ENCODE measurements at places on chromosomes 11 and 22. TPM values are rescaled to one million over a fixed set of nuclear protein-coding genes. Genes with fewer than 3 reads are reported as not detected.

The OR10A2 gene
- not detected for total RNA-seq

- DNase-seq: no peak
These were observed 43.8 kb upstream of the LARGE1 start for GRCh38 chr22:33964121-33964520.

DNA sequence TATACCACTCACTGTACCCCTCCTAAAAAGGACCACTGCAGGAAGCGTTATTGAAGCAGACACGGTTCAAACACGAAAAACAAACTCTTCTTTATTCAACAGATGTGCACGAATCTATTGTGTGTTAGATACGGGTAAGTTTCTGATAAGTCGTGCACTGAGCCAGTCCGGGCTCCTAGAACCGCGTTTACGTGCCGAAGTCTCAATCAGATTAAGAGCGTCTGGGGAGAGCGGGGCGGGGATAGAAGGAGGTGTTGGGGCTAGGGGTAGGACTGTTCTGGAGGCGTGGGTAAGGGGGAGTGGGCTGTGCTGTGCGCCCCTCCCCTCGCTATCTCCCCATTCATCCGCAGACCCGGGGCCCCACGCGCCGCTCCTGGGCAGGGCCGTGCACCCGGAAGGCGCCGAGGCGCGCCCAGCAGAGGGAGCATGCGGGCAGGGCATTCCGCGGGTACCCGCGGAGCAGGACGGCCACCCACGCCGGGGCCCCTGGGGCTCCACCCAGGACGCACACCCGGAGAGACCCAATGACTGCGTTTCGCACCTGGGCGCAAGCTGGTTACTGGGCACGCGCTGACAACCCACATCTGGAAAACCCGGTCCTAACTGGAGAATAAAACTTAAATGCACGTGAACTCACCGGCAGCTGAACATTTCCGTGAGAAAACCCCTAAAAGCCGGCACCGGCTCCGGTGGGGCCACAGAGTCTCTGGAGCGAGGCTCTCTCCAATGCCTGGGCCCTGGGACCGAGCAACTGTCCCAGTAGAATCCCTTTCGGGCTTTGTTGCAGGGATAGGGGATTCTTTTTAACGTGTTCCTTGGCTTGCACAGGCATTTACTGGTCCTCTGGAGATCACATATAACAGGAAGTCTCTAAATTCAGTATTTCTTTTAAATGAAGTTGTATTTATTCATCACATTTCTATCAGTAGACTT is 40.6 kb downstream of the WEE1 start:
- DNase-seq: peak; percentile 79

GRCh38 chr11:102479733-102480132 is 27.2 kb upstream of the TMEM123 start:
- no peak for DNase-seq

DNA sequence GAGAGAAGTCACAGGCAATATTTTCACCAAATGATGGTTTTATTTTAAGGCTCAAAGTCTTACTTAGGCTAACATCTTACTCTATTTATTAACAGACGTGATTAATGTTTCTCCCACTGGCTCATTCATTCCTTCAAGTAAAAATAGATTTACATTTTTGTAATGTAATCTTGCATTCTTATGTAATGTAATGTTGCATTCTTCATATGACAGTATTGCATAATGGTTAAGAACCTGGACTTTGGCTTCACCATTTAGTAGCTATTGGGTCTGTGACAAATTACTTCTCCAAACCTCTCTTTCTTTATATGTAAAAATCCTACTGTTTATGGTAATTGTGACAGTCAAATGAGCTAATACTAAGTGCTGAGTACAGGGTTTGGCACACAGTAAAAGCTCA is 3.3 kb upstream of the DIXDC1 start:
- peak; percentile 40 for DNase-seq

DNA sequence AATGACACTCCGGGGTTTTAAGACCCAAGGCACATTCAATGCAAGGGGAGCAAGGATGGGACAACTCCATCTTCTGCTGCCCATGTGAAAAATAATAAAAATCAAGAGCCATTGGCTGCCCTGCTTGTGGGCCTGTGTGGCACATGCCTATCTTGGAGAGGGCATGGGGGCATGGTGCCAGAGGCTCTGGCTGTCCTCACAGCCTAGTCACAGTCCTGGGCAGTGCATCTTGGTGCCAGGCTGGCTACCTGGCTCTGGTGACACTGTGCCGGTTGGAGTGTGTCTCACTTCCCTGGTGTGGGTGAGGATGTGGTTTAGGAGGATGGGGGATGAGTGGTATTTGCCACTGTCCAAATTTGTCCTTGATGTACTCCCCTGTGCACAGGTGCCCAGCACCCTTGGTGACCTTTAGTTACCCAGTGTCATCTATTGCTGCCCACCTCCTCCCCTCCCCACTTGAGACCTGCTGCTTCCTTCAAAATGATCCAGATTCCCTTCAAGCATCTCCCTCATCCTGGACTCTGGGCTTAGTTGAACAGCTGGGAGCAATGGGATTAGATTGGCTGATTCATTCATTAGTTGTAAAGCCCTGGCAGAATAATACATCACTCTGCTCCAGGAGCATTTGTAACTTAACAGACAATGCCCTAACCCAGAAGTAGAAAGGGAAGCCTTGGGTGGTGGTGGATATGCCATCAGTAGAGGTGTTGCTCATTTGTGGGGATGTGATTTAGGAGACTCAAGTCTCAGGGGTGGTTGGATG is 4.6 kb downstream of the TMEM86A start:
- DNase-seq: no peak

DNA sequence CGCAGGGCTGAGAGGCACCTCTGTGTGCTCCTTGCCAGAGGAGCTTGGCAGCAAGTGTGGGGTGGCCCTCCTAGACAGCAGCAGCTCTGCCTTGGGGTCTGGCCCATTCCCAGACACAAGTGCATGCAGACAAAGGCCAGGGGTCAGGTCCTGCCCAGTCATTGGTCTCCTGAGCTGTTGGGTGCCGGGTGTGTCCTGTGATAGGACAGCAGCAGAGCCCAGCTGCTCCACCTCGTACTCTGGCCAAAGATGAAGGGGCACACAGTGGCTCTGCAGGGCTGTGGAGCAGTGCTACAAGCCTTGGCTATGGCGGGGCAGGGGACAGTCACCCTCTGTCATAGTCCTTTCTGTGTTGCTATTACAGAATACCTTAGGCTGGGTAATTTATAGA is 17.3 kb upstream of the OSBPL5 start:
- no peak for DNase-seq

DNA sequence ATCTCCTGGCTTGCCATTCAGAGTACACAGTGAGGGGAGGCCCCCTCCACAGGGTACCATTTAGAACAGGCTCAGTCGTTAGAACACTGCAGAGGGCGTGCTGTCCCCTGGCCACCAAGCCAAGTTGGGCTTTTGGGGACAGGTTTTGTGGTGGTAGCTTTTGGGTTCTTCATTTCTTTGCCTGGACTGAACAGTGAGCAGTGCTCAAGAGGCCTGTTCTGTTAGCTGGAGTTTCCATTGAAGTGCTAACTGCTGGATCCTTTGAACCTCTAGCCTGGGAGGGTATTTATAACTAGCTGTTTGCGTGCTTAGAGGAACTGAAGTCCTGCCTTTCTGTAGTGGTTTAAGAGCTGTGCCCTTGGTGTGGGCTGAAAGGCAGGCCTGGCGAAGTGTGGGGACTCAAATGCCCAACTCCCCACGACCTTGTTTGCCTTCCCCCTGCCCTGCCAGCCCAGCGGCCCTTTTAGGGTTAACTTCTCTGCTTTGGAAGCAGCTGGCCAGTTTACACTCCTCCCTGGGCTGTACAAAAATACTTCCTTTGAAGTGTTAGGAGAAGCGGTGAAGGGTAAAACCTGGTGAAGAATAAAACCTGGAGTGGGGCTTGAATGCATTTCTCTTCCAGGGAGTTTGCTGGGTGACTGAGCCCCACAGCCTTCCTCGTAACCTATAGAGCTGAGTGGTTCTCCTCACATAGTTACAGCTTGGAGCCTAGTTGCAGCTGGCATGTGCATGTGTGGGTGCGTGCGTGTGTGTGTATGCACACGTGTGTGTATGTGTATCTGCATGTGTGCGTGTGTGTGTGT is 34.6 kb downstream of the ZNRF3 start:
- peak; percentile 44 for DNase-seq

DNA sequence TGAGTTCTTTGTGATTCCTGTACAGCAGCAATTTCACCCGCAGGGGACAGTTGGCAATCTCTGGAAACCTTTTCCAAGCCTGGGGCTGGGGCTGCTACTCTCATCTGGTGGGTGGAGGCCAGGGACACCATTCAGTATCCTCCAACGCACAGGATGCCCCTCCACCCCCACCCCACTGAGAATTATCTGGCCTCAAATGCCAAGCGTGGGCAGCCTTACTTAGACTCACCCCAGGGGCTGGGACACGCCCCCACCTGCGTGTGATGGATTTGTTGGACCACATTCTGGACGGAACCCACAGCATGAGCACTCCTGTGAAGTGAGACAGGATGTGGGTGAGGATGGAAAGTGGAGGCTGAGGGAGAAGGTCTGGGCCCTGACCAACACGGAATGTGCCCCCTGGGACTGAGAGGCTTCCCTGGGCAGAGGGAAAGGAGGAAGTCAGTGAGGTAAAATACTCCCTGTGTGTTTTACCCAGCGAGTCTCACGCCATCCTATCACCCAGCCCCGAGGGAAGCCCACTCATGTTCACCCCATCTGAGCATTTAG is 13.7 kb downstream of the RASD2 start:
- DNase-seq: no peak
